Left ventricle myocardium superior (tissue), 1 donor: ENCODE measurements at places on chromosomes 3 and 15.

- no peak for DNase-seq
Measured at GRCh38 chr3:114846779-114847178, 300.3 kb downstream of the ZBTB20 start.

DNA sequence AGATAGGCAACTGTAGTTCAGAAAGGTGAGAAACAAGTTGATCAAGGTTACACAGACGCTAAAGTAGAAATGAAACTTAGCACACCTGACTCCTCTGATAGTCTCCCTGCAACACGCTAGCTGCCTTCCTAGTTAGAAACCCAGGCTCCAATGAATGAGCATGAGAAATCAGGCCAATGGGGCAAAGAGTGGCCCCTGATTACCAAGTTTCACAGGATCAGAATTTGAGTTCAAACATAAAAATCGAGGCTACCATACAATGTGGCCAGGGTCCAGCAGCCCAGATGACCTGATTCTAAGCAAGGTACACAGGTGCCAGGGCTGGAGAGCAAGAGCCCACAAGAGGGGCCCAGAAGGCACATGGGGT is 7.7 kb downstream of the PLD1 start:
- DNase-seq, result no peak

- no peak for DNase-seq
Measured at GRCh38 chr3:45477041-45477725, 88.8 kb downstream of the LARS2 start.

DNA sequence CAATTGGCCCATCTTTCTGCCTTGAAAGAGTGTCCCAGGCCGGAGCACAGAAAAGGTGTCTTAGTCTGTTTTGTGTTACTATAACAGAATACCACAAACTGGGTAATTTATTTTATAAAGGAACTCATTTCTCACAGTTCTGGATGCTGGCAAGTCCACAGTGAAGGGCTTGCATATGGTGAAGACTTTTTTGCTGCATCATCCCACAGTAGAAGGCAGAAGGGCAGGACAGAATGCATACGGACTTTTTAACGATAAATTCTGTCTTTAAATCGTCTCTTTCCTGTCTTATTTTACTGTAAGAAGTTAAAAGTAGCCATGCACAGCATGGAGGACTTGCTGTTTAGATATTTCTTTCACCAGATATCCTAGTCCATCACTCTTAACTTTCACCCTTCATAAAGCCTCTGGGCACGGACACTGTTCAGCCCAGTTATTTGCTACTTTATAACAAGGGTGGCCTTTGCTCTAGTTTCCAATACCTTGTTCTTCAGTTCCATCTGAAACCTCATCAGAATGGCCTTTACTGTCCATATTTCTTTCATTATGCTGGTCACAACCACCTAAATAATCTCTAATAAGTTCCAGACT is 10.3 kb upstream of the EIF1B start:
- no peak for DNase-seq

GRCh38 chr15:25181293-25182097 is 226.7 kb downstream of the SNRPN start:
- peak; percentile 5 for DNase-seq

- DNase-seq, result no peak
Measured at GRCh38 chr3:193396451-193397244, 18.1 kb upstream of the ATP13A5 start.

DNA sequence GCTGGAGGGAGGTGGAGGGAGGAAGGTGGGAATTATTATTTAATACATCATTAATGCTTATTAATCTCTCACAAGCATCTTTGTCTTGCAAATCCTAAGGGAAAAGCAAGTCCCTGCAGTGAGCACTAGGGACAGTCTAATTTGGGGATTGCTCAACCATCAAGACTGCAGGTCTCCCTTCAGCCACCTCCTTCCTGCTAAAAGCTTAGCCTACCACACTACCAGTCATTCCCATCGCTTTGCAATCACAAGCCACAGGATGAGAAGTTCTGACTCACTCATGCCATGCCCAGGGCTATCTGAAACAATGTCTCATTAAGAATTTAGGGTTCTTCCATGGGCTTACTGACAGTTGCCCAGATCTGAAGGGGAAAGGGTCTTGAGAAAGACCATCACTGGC is 51.0 kb upstream of the EIF1B start:
- DNase-seq, result no peak

- DNase-seq, result no peak
Measured at GRCh38 chr3:128994173-128994512, 267 bp upstream of the CFAP92 start.

DNA sequence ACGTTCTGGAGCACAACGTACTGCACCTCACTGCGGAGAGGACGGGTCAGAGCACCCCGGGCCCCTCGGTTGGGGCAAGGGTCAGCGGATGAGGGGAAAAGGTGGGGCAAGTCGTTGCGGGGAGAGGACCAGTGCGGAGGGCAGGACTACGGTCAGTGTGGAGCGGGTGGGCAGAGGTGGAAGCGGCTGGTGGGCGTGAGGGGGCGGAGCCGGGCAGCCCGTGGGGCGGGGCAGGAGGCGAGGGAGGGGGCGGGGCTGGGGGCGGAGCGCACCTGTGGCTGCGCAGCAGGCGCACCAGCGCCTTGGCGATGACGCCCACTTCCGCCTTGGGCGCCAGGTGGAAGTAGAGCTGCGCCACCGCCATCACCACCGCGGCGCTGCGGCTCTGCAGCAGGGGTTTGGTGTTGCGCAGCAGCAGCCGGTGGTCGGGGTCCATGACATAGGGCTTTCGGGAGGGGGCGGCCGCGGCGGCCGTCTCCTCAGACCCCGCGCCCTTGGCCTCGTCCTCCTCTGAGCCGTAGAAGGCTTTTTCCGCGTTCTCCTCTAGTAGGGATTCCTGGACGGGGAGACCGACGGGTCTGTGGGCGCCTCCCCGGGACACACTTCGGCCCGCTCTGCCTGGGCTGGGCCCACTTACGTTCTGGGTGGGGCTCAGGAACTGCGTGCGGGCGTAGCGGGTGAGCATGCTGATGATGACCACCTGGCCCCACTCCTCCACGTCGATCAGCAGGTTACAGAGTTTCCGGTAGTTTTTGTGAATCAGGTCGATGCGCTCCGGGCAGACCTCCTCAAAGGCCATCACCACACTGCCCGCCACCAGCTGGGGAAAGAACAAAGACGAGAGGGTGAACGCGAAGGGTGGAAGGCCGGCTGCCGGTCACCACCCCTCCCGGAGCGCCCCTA is 29.2 kb downstream of the AP3B2 start:
- peak; percentile 35 for DNase-seq

- DNase-seq, result no peak
Measured at GRCh38 chr15:100997442-100997841, 78.3 kb downstream of the LRRK1 start.

DNA sequence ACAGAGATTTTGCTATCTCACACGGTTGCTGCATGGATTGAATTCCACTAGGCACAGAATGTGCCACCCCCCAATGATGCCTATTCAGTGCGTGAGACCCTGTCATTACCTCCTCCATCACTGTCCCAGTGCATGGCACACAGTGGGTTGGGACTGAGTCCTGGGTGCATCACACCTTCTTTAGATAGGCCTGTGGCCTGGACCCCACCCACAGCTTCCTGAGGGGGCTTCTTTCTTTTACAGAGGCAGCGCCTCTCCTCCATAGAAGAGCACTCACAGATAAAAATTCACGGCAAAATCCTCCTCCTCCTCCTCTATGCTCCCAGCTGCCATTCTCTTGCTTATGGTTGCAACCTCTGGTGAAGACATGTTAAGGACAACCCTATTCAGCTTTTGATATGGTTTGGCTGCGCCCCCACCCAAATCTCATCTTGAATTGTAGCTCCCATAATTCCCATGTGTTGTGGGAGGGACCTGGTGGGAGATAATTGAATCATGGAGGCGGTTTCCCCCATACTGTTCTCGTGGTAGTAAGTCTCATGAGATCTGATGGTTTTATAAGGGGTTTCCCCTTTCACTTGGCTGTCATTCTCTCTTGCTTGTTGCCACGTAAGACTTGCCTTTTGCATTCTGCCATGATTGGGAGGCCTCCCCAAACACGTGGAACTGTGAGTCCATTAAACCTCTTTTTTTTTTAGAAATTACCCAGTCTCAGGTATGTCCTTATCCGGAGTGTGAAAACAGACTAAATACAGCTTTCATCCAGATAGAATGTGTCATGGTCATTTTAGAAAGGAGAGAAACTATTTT is 147.6 kb downstream of the KLF13 start:
- no peak for DNase-seq

GRCh38 chr3:24513463-24513862 is 18.8 kb upstream of the THRB start:
- no peak for DNase-seq

- no peak for DNase-seq
Measured at GRCh38 chr3:11450015-11450414, 177.8 kb downstream of the ATG7 start.

- DNase-seq, result no peak
Measured at GRCh38 chr15:90749754-90750153, 32.6 kb downstream of the BLM start.

- no peak for DNase-seq
Measured at GRCh38 chr3:58256061-58256460, 18.5 kb downstream of the ABHD6 start.

DNA sequence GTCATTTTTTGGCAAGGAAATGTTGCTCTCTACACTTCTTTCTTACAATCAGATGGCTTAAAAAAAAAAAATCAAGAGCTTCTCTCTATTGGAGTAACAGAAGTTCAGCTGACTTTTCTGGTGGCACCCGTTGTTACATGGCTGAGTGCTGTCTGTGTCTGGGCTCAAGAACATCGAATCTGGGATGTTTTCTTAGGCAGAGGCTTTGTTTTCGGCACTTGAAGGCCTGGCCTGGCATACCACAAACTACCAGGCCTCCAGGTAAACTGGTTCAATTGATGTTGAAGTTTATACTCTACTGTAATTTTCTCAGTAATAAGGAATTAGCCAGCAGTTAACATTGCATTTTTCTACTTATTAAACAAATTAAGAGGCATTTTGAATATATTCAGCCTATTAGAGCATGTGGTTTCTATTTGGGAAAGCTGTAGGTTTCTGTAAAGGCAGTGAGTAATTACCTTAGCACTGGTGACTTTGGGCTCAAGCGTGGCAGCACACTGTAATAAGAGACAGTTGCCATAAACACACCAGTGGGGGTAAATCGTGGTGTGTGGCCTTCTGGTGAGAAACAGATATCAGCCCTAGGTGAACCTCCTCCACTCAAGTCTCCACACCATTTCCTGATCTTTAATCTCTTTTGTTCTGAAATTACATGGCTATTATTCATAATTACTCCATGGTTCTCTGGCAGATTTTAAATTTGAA is 544.7 kb downstream of the MECOM start:
- no peak for DNase-seq

DNA sequence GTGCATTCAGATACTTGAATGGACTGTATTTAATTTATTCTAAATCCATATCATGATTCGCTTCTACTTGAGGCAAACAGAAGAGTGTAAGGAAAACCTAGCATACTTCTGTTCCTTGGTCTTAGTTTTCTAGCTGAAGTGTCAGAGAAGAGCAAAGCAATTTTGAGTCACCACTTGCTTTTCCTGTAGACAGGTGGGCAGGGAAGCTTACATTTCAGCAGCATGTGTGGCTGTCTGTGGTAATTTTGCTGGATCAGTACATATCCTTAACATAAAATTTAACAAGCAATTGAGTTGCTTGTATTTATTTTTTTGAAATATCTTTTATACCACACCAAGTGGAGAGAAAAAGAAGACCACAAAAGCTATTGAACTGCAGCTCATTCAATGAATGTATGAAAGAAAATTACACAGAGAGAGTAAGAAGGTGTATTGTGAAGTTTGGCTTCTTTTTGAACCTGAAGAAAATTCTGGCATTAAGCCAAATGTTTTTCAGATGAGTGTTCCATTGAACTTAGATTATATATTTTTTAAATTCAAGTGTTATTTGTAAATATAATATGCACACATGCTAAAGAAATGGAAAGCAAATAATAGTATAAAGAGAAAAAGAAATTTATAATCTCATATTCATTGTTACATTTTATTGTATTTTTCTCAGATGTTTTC is 747.6 kb downstream of the NAALADL2 start:
- DNase-seq, result no peak

GRCh38 chr3:109825971-109826810 is 488.8 kb upstream of the DPPA4 start:
- DNase-seq, result no peak

- DNase-seq, result no peak
Measured at GRCh38 chr15:89215627-89216026, 5.8 kb downstream of the RLBP1 start.

DNA sequence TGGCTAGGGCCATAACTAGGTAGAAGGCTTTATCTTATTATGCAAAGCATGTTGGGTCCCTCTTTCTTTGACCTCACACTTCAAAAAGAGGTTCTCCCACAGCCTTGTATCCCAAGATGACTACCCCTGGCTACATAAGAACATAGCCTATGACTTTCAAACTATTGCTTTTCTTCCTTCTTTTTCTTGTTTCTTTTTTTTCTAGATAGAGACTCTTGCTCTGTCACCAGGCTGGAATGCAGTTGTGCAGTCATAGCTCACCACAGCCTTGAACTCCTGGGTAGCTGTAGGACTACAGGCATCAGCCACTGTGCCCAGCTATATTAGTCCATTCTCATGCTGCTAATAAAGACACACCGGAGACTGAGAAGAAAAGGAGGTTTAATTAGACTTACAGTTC is 47.2 kb downstream of the DIPK2A start:
- DNase-seq, result no peak

- peak; percentile 63 for DNase-seq
Measured at GRCh38 chr15:66789029-66790025, 87.3 kb downstream of the SMAD6 start.

GRCh38 chr3:101720851-101721840 is 3.3 kb upstream of the CEP97 start:
- DNase-seq, result no peak

GRCh38 chr3:4688411-4688810 is 195.3 kb downstream of the ITPR1 start:
- DNase-seq, result no peak

GRCh38 chr15:41169781-41170180 is 53.7 kb upstream of the INO80 start:
- DNase-seq, result no peak

DNA sequence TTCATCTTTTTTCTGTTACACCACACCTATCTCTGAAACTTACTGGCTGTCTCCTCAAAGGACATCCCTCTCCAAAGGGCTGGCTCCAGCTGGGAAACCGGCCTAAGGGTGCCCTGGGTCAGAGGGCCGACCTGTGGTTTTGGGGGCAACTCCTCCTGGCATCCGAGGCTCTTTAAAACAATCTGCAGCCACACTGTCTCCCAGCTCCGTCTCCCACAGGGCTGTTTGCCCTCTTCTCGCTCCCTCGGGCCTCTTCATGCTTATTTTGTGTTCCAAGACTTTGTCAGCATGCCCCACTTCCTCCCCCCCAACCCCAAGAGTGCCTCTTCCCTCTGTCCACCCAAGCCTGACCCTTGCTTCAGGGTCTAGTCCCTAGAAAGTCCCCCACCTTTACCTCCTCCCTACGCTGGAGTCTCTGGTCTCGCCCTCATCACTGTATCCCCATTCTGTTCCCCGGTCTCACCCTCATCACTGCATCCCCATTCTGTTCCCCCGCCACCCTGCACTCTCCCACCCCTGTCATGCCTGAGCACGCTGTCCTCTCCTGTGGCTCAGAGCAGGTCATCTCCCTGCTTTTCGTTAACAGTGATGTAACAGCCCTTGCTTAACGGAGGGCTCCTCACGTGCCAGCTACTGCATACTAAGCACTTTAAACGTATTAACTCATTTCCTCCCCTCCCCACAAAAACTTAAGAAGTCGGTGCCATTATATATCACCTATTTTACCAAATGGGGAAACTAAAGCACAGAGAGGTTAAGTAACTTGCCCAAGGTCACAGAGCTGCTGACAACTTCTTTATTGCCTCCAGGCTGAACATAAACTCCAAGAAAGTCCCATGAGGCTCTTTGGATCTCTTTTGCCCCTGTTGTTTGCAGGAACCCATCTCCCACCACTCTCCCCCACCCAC is 1.1 kb upstream of the CSK start:
- no peak for DNase-seq

- no peak for DNase-seq
Measured at GRCh38 chr3:13124631-13125030, 51.4 kb upstream of the IQSEC1 start.
